ENCODE measurements at places on chromosomes 5 and 9. TPM values are rescaled to one million over a fixed set of nuclear protein-coding genes. Genes with fewer than 3 reads are reported as not detected.

- H3K4me1 ChIP-seq, result no peaks in the 10 kb centered on the region
- no peak for DNase-seq
- H3K27me3 ChIP-seq, result no peaks in the 10 kb centered on the region
- no peaks in the 10 kb centered on the region for H3K36me3 ChIP-seq
- H3K4me3 ChIP-seq, result no peak overlapping the region
Observed at GRCh38 chr9:6969805-6970204, 212.0 kb downstream of the KDM4C start.

DNA sequence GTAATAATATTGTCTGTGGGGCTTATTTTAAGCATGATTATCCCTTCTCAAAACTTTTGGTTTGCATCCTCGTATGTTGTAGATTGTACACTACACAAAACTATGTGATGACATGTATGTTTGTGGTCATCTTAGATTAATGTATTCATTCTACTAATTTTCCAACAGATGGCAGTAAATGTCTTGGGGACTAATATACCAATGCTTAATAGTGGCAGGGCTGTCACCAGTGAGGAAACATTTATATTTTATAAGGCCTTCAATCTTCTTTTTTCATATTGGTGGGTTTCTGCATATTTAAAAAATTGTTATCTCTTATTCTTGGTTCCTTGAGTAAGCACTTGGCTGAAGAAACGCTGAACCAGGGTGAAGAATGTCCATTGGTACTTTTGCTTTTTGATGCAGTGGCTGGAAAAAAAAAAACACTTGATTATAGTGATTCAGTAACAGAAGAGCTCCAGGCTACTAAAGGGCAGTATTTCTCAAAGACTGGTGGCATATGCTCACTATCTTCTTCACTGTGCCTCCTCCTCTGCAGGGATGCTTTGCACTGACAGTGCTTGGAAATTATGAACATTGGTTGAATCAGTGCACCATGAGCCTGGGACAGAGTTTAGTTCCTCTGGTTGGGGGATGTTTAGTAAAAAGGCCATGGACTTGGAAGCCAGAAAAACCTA, 530.3 kb downstream of the RASEF start:
- H3K36me3 ChIP-seq, result no peaks in the 10 kb centered on the region
- H3K4me1 ChIP-seq, result no peaks in the 10 kb centered on the region
- no peak for DNase-seq
- H3K27ac ChIP-seq, result no peak overlapping the region

DNA sequence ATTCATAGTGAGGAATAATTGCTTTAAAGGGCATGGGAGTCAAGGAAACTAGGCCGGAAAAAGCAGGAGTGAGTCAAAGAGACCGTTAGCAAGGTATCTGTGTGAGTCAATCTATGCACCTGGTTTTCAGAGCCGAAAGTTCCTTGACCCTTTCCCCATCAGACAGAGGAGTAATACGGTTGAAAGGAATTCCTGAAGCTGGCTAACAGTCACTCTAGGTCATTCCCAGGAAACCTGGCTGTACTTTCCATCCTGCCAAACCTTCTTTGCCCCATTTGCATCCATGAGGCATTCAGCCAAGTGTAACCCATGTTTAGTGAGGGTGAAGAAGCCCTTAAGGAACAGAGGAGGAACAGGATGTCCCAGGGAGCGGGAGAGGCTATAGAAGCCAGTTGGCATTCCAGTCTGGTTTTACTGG, 16.2 kb downstream of the RBM18 start:
- H3K27me3 ChIP-seq, result no peaks in the 10 kb centered on the region
- H3K27ac ChIP-seq, result no peak overlapping the region
- H3K4me1 ChIP-seq, result peaks cover under 1% of the 10 kb centered on the region
- peaks cover 93% of the 10 kb centered on the region for H3K36me3 ChIP-seq

GRCh38 chr5:169873642-169874041, 106.7 kb downstream of the INSYN2B start:
- no peak for DNase-seq
- H3K4me3 ChIP-seq, result no peak overlapping the region
- no peaks in the 10 kb centered on the region for H3K36me3 ChIP-seq
- no peaks in the 10 kb centered on the region for H3K4me1 ChIP-seq
- H3K27ac ChIP-seq, result no peak overlapping the region

The CHSY3 gene
- polyA plus RNA-seq, result not detected

The DRD1 gene
- polyA plus RNA-seq, result not detected

The PAIP1 gene
- polyA plus RNA-seq, result 85.5 TPM

The OTP gene
- polyA plus RNA-seq, result 0.05 TPM

The PCDHGB7 gene
- polyA plus RNA-seq, result not detected

The SNCB gene
- not detected for polyA plus RNA-seq

The BARHL1 gene
- polyA plus RNA-seq, result not detected
